HCT116 (cell line): ENCODE measurements at places on chromosomes 7 and 10. TPM values are rescaled to one million over a fixed set of nuclear protein-coding genes. Genes with fewer than 3 reads are reported as not detected.

- H3K36me3 ChIP-seq, result no peaks in the 10 kb centered on the region
- H3K4me1 ChIP-seq, result no peaks in the 10 kb centered on the region
- no peak overlapping the region for H3K27ac ChIP-seq
Measured at GRCh38 chr7:70374772-70375533, 757.0 kb upstream of the GALNT17 start.

METTL27 gene
- total RNA-seq, result 30.4 TPM

DNA sequence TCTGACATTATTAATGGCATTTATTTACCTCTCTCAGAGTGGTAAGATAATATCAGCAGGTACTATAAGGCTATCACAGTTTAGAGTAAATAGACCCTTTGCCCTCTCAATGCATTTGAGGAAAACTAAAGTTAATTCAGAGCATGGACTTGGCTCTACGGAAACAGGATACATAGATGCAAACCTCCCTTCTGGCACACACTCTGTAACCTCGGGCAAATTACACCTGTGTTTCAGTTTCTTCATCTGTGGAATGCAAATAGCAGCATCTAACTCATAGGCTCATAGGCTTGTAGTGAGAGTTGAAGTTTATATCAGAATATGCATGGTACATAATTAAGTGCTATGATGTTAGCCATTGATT is 5.6 kb downstream of the RAPGEF5 start:
- H3K27ac ChIP-seq, result peak overlapping the region; percentile 39; the same call in 1 of the 2 replicates
- no peaks in the 10 kb centered on the region for H3K36me3 ChIP-seq
- H3K27me3 ChIP-seq, result no peaks in the 10 kb centered on the region
- H3K4me3 ChIP-seq, result no peak overlapping the region
- peaks cover 43% of the 10 kb centered on the region for H3K4me1 ChIP-seq
- no peak for DNase-seq

RET gene
- 5.9 TPM for total RNA-seq

ADIRF gene
- 448 TPM for total RNA-seq

DNA sequence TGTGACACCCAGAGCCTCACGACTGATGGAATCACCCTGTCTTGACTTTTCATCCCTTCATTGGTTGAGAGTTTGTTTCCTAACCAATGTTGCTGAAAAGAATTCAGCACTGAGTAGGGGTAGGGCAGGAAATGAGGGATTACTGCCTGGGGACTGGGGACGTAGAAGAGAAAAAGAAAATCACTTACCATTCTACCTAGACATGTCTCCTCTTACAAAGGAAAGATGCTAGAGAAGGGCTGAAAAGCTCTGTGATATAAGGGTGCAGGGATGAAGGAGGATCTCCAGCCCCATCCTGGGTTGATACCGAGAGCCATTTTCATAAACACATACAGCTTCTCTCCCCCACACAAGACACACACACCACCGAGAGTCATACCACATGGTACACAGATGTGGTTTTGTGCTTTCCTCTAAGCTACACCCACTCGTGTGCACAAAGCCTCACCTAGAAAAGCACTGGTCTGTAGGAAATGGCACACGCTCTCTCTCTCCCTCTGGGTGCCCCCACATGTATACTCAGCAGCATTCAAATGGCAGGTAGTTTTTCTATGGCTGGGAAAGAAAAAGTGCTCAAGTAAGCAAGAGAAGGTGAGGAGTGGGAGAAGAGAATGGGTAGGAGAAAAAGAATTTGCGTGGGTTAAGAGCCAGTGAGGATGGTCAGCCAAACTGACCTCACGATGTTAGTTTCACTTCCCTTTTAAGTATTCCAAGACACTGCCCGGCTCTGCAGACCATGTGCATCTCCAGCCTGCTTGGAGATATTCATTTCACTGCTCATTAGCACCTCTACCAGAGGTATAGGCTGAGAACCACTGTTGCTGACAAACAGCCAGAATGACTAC is 85.8 kb downstream of the CALD1 start:
- H3K27me3 ChIP-seq, result no peaks in the 10 kb centered on the region
- no peaks in the 10 kb centered on the region for H3K4me1 ChIP-seq
- H3K36me3 ChIP-seq, result no peaks in the 10 kb centered on the region
- no peak overlapping the region for H3K27ac ChIP-seq
